ENCODE measurements at places on chromosomes 3 and 15.

- no peak for DNase-seq
These were observed 7.6 kb downstream of the HDC start for GRCh38 chr15:50257924-50258323.

- no peak for DNase-seq
These were observed 27.1 kb upstream of the THSD4 start for GRCh38 chr15:71088155-71088554.

- DNase-seq, result no peak
These were observed 73.0 kb upstream of the GLCE start for GRCh38 chr15:69087366-69087976.

GRCh38 chr15:86608461-86609205, 529.0 kb downstream of the AGBL1 start:
- peak; percentile 65 for DNase-seq

DNA sequence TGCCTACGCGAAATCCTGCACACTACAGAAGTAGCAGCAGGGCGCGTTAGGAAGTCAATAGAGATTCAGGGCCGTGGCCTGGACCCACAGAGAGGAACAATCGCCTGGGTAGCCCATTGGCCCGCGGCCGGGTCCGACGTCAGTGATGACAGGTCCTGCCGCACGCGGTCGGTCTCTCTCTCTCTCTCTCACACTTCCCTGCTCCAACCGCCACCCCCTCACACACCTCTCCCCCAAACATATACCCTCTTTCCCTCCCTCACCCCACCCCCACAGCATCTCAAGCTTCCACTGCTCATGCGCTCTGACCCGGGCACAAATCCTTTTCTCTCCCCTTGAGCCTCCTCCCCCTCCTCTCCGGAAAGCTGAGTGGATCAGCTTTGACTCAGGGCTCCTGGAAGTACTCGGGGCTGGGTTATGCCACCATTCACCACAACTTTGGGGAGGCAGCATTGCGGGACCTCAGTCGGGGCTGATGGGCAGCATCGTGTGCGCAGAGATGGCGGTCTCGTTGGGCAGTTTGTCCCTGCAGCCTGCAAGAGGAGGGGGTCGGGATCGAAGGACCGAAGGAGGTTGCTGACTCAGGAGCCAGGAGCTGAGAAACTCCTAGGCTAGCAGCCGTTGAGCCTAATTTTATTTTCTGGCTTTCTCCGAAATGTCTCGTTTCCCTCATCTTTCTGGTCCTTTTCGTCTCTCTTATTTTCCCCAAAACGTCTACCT, 9.0 kb downstream of the ZIC4 start:
- no peak for DNase-seq

DNA sequence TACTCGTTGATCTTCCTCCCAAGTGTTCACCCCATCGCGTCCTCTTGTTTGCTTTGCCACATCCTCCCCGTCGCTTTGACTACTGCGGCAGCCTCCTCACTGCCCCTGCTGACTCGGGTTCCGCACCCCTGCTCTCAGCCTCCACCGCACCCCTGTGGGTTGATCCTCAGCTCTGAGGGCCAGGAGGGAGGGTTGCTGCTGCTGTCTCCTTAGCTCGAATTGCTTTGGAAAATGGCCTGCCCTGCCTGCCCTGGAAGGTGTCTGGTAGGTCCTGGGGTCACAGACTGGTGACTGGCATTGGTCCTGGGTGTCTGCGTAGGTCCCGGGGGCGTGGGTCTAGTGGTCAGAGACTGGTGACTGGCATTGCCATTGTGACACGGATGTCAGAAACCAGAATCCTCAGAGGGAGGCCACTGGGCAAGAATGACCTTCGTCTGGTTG, 9.4 kb downstream of the MUC4 start:
- DNase-seq, result no peak

GRCh38 chr3:157573780-157574378, 70.7 kb upstream of the VEPH1 start:
- no peak for DNase-seq

Measured in urothelium cell line (cell line).